Activated T-cell treated with anti-CD3 and anti-CD28 coated beads, Interleukin-2, amount 50 U/mL, for 48 hours (primary cell): ENCODE measurements at places on chromosomes 12 and 14.

- no peak for DNase-seq
These were observed 1.7 kb downstream of the IRAK3 start for GRCh38 chr12:66190519-66191370.

GRCh38 chr12:50786498-50787231, 22.8 kb downstream of the ATF1 start:
- no peak for DNase-seq

DNA sequence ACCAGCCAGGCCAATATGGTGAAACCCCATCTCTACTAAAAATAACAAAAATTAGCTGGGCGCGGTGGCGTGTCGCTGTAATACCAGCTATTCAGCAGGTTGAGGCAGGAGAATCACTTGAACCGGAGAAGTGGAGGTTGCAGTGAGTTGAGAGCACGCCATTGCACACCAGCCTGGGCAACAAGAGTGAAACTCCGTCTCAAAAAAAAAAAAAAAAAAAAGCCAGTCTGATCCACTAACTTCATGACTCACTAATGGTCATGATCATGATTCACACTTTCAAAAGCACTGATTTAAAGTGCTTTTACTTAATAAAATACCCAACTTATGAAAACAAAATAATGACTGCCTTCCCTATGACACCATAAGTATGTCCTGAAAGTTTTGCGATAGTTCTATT, 38.4 kb upstream of the CPM start:
- DNase-seq: no peak

GRCh38 chr12:100797246-100797645, 2.7 kb downstream of the ANO4 start:
- DNase-seq: no peak

DNA sequence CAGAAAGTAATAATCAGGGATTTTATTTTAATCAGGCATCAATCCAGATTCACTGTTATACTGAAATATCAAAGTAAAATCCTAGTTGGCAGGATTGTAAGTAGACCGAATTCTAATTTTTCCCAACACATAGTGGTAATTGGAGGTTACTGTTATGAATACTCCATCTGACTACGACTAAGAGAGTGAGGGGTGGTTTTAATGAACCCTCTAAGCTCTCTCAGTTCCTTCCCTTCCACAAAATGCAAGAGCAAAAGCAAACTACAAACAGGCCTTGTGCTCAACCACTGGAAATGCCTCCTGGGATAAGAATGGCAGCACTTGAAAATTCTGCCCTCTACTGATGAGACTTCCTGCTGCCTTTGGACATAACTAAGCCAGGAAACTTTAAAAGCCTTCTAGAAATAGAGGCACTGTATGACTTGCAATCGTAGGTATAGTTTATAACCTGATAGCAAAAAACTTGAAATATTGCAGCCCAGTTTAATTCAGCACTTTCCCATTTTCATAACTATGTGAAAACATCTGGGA, 184.8 kb downstream of the SLC16A7 start:
- DNase-seq: no peak

GRCh38 chr14:91350813-91351511, 66.7 kb downstream of the CCDC88C start:
- DNase-seq: peak; percentile 80

DNA sequence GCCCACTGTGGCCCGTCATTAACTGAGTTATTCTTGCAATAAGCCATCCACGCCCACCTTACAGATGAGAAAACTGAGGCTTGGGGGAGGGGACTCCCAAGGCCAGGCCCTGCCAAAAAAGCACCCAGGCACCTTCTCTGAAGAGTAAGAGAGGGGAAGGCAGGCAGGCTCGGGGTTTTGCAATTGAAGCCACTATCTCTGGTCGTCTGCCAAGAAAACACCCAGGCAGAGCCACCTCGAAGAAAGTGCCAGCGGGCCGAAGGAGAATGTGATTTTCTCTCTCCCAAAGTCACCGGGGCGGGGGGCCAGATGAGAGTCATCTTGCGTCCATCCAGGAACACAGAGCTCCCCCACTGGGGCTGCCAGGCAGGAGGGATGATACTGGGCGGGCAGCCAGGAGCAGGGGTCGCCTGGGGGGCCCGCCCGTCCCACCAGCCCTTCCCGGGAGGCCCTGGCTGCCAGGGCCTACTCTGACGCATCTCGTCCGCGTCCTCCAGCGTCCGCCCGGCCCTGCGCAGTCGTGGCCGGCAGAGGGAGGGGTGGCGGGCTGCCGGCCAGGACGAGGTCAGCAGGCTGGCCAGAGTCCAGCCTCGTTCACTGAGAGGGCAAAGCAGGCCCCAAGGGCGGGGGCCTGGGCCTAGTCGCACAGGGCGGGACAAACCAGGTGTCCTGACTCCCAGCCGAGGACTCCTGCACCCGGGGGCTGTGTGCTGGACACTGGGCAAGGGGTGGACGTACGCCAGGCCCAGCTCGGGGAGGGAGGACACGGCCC, 74.3 kb downstream of the RFLNA start:
- DNase-seq: no peak

DNA sequence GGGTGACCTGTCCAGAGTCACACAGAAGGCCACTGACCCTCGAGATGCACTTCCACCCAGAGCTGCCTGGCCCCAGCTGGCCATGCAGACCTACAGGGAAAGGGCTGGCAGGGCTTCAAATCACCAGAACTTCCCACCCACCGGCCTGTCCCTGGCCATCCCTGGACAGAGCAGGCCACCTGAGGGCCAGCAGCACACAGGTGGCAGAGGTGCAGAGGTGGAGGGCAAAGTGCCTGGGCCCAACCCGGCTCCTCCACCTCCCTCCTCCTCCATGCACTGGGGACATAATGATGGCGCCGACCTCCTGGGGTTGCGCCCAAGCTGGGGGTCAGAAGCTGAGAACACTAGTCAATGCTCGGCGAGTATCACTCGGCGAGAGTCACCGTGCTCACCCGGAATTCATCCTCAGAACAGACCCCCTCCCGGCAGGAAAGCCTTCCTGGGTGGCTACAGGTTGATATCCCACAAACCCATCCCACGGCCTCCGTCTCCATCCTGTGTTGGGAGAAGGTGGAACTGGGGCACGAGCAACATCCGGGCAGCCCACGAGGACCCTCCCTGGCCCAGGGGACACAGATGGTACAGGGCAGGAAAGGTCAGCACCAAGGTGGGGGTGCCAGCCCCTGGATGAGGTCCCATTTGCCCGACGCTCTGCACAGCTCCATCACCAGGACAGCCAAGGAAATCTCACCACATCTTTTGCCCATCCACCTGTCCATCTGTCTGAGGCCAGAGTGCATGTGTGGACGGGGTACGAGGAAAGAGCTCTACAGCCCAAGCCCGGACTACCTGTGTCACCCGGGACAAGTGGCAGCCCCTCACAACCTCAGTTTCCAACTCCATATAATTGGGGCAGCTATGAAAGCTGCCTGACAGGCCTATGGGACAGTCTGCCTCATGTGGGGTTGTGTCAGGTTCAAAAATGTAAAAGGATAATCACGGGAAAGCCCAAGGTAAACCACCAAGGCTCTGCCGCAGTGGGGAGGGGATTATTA, 10.8 kb downstream of the BEGAIN start:
- DNase-seq: no peak

- no peak for DNase-seq
These were observed 306.6 kb upstream of the ATP2B1 start for GRCh38 chr12:90015228-90015627.

GRCh38 chr12:32131666-32132065, 25.0 kb downstream of the BICD1 start:
- no peak for DNase-seq

- DNase-seq: no peak
These were observed 8.1 kb upstream of the SLC15A5 start for GRCh38 chr12:16285586-16285985.

- peak; percentile 83 for DNase-seq
These were observed at the start of gene NIN for GRCh38 chr14:50830932-50831725. NIN (minus strand) TSS chr14:50831162; CDS start chr14:50822056, 9,106 bp downstream.

GRCh38 chr12:14771651-14772137, 31.6 kb downstream of the WBP11 start:
- peak; percentile 28 for DNase-seq

- DNase-seq: no peak
These were observed 70.0 kb upstream of the TMEM263 start for GRCh38 chr12:106885541-106886249.

GRCh38 chr14:36791402-36791801, 129.7 kb downstream of the PAX9 start:
- DNase-seq: no peak

- DNase-seq: no peak
These were observed 119.4 kb downstream of the KTN1 start for GRCh38 chr14:55699131-55700057.

DNA sequence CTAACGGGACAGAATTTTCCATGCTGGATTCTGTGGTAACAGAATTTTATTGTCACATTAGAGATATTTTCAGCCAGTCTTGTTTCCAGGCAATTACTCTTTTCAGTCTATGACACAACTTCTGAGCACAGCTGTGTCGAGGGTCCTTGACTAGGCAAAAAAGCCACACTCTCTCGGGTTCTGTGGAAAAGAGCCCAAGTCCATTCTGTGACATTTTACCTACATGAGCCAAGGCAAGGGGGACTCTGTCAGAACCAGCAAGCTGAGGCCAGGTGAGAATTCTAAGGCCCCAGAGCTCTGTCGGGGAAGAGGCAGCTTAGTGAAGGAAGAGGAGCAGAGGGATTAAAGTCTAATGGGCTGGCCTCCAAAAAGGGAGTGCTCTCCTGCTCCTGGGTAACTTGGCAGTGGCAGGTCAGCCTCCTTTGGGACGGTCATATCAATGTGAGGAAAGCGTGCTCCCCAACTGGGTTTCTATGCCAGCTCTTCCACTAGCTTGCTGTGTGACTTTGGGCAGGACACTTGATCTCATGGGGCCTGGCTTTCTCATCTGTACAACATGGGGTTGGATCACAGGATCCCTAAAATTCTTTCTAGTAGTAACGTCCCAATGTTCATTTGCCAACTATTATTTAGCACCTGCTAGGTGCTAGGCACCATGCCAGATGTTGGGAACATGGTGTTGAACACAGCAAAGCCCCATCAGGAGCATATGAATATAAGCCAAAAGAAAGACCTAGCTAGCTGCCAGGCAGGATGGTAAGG, 16.0 kb upstream of the RIC8B start:
- no peak for DNase-seq

DNA sequence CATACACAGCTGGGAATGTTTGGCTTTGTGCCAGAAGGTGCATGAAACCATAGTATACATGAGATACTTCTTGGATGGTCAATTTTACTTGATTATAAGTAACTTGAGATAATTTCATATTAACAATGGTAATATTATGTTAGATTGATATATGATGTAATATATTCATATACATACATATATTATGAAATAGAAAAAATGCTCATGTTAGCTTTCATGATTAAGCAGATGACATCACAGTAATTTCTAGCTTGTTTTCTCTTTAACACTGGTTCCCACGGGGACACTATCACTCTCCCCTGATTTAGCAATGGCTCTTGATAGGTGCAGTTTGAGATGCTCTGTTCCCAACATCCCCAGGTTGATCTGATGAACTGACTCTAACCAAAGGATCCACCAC, 35.4 kb upstream of the NTF3 start:
- DNase-seq: no peak

DNA sequence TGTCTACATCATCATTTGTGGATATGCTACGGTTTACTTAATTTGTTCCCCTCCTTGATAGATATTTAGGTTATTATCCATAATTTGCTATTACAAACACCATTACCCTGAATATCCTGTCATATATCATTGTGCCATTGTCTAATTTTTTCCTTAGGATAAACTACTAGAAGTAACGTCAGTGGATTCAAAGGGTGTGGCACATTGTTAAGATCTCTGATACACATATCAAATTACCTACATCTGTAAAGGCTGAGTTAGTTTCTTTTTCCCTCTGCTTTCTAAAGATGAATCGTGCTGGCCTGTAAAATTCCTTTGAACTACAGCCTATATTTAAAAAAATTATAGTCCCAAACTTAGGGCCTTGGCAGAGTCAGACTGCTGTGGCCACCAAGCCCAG, 53.9 kb upstream of the STRN3 start:
- DNase-seq: no peak

GRCh38 chr12:53056296-53056695, 6.4 kb downstream of the TNS2 start:
- no peak for DNase-seq

DNA sequence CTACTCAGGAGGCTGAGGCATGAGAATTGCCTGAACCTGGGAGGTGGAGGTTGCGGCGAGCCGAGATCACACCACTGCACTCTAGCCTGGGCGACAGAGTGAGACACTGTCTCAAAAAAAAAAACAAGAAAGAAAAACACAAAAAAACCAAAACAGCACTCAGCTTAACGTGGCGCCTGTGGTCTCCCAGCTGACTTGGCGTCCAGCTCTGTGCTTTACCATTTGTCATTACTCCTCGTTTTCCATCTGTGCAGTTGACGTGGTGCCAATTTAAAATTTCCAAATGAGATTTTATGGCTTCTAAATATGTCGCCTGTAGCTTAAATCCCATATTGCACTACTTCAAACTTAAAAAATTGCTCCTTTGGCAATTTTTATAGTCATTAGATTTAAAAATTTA, 2.0 kb downstream of the MGP start:
- no peak for DNase-seq

DNA sequence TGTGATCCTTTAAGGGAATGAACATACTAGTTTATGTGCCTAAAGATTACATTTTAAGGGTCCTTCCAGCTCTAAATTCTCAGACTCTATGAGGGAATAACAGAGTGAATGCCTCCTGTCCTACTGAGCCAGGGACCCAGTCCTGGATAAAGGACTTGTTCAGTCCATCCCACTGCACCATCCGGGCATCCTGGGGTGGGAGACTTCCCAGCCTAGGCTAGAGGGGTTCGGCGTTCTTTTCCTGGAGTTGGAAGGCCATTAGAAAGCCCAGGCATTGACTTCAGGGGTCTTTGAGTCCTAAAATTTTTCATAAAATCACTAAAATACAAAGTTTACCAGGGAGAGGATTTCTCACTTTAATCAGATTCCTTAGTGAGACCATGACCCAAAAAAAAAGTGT, 127.9 kb upstream of the FKBP4 start:
- no peak for DNase-seq

GRCh38 chr14:51824191-51824590, 36.2 kb upstream of the GNG2 start:
- DNase-seq: no peak

DNA sequence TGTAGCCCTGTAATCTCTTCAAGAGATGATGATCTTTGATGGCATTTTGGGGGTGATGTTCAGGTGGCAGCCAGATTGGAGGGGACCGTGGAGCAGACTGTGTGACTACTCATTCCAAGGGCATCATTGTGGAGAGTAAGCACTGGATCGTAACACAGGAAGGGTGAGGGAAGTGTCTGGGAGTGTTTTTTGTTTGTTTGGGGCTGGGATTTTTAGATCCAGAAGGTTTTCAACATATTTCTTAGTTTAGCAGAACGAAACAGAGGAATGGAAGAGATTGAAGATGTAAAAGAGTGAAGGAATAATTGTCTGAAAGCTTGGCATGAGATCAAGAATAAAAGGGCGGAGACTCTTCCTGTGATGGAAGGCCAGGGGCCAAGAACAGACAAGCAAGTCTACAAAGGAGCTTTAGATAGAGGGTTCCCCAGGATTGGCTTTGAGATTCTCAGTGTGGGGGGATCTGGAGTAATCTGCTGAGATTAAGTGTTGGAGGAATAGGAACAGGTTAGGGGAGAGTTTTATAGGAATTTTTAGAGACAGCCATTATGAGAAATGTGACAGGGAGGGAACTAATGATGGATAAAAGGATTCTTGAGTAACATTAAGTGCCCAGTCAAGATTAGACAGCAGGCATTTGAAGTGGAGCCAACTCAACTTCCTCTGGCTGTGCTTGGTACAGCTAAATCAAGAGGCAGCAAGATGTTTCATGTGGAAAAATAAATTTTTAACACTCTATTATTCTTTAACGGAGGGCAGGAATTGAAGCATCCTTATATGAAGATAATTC, 79.7 kb upstream of the REP15 start:
- no peak for DNase-seq
